ENCODE measurements at places on chromosomes 7 and 10.

DNA sequence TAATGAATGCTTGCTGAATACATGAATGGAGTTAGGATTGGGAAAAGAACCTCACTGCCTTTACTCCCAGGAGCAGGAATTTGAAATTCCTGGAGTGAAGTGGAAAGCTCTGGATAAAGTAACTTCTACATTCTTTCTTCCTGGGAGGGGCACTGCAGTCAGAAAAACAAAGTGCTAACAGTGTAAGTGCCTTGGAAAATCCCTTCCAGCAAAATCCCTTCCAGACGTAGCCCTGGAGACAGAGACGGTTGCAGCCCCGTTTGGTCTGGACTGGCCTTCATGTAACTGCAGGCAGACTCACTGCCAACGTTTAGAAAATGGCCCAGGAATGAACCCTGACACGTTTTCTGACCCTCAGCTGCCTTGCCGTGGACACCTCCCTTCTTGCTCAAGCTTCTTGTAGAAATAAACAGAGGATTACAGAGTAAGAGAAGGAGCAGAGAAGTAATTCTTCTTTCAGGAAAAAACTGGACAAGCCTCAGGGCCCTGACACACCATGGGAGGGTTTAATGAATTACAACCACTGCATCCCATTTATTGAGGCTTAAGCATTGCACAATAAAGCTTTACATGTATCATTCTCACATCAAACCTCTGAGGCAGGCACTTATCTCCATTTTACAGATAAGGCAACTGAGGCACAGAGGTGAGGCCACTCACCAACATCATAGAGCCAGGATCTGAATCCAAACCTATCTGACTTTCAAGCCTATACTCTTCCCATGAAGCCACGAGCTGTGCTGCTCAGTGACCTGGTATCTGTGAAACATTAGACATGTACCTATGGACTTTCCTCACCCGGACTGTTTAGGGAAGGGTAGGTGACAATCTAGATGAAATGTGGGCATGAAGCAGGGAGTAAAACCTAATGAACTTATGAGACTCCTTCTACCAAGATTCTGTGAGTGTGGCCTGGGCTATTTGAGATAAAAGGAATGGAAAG, 7.8 kb downstream of the ITPRIP start:
- DNase-seq: no peak

- no peak for DNase-seq
Measured at GRCh38 chr7:34596887-34597286, 61.1 kb upstream of the NPSR1 start.

GRCh38 chr10:79129361-79129997, 60.7 kb downstream of the ZMIZ1 start:
- DNase-seq: no peak

- DNase-seq: no peak
Measured at GRCh38 chr7:138982204-138982623, 1.0 kb upstream of the KIAA1549 start.

DNA sequence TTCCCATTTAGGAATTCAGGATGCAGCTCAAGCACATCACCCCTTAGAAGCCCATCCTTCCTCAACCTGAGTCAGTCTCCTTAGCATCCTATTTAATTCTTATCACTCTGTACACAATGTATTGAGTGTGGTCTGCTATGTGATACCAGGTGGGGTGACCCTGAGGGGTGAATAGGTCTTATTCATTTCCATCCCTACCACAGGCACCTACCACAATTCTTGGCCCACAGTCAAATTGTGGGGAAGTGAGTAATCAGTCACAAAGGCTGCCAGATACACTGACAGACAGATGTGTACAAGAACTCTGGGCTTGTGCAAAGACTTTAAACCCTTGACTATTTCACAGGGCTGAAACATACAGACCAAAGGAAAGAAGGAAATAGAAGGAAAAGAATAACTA, 560.5 kb downstream of the PARD3 start:
- no peak for DNase-seq

DNA sequence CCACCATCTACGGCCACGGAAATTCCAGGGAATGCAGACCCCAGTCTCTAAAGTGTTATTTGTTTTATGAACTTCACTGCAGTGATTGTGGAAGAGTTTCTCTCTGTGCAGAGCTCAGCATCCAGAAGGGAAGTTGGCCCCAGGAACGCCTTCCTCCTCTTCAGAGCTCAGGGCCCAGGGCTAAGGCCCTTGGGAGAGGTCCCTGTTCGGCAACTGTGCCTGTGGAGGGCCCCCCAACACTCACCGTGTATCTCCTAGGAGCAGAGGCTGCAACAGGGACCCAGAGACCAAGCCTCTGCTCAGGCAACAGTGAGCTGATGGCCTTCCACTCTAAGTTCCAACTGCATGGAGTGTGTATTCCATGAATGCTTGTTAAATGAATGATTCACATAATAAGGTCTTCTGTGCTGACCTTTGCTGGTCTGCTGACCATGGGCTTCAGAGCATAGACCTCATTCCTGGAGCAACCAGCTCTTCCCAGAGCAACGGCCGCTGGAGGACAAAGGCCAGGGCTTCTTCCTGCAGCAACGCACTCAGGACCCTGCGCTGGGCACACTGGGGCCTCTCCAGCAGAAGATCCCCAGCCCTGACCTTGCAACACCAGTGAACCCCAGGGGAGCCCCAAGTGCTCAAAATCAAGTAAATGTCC, 7.7 kb downstream of the DIP2C start:
- no peak for DNase-seq

- DNase-seq: no peak
Measured at GRCh38 chr7:30162622-30163124, 27.9 kb downstream of the MTURN start.

GRCh38 chr7:64463636-64464375, 99.1 kb downstream of the ZNF680 start:
- DNase-seq: no peak

GRCh38 chr10:70830164-70830563, 14.4 kb downstream of the SGPL1 start:
- DNase-seq: no peak

DNA sequence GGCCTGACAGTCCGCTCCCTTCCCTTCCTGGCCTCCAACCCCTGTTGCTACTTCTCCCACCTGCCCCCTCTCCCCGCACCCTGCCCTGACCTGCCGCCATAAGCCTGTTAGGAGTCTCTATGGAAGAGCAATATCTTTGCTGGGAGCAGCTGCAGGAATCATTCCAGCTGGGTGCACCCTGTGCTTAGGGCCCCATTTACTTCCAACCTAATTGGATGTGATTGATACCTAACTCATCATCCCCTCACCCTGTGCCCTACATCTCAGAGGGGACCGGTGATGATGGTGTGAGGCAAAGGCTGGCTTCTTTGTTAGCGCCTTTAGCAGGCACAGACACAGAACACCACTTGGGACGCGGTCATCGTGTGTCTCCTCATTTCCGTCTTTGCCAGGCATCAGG, 80.0 kb upstream of the FAM180A start:
- DNase-seq: no peak

GRCh38 chr7:132446260-132446659, 130.0 kb downstream of the PLXNA4 start:
- DNase-seq: no peak

- DNase-seq: no peak
Measured at GRCh38 chr10:92291921-92292845, 1.2 kb downstream of the MARCHF5 start.

GRCh38 chr7:158031867-158032308, 555.7 kb downstream of the PTPRN2 start:
- DNase-seq: no peak

DNA sequence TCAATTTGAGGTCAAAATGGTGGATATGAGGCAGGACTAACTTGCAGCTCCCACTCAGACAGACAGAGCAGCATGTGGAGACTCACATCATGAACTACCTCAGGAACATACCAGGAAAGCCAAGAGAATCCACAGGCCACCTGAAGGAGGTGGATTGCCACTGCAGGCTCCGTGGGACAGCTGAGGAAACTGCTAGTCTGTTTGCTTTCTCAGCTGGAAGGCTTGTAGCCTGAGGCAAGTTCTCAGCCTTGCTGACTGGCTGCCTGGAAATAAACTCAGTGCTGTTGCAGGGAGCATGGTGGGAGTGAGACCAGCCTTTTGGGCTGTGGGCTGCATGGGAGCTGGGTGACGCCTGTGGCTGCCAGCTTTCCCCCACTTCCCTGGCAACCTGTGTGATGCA, 202.9 kb downstream of the ZNF248 start:
- DNase-seq: no peak

GRCh38 chr7:1555813-1556543, at the start of gene TMEM184A:
TMEM184A (minus strand) TSS chr7:1556205; CDS start chr7:1555484, 721 bp downstream.
- DNase-seq: no peak

DNA sequence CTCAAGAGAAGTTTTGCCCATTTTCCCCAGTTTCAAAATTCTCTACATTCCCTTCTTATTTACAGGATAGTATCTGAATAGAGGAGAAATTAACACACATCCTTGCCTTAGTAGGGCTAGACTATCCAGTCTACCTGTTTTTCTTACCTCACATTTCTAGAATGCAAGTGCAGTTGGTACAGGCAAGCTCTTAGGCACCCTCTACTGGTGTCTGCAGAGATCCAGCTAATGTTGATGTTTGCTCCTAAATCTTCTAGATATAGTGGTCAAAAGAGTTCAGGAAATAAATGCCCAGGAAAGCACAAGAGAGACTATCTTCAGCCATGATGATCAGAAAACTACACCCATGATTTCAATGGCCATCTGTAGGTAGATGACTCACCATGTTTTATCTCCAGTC, 205.3 kb downstream of the HTR7 start:
- no peak for DNase-seq

DNA sequence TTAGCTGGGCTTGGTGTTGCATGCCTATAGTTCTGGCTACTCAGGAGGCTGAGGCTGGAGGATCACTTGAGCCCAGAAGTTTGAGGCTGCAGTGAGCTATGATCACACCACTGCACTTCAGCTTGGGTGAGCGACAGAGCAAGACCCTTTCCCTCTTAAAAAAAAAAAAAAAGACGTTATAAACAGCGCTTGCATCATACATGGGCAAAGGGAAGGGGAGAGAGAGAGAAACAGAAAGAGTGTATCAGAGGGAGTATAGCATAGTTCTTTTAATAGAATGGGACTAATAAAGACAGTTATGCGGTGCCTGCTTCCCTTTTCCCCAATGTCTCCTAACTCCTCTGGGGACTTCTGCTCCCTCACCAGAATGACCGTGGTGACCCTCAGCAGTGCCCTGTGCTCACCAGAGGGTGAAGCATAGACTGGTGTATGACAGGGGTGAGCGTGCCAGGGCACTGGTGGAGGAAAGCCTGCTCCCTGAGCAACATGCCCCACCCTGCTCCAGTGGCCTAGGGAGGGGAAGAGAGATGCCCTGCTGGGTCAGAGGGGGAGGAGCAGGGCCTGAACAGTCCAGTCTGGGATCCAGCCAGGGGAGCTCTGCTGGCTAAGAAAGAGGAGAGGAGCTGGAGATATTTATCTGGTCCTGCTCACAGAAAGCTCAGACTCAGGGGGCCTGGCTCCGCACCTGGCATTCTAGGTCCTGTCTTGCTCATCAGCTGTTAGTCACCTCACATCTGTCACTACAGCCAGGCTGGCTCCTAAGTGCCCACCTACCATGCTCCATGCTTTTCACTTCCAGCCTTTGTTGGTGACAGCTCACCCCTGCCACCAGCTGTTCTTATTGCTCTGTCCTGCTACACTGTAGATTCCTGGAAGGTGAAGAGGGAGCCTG, 2.2 kb downstream of the PDZD7 start:
- no peak for DNase-seq

GRCh38 chr10:78859266-78859665, 209.5 kb upstream of the ZMIZ1 start:
- no peak for DNase-seq

DNA sequence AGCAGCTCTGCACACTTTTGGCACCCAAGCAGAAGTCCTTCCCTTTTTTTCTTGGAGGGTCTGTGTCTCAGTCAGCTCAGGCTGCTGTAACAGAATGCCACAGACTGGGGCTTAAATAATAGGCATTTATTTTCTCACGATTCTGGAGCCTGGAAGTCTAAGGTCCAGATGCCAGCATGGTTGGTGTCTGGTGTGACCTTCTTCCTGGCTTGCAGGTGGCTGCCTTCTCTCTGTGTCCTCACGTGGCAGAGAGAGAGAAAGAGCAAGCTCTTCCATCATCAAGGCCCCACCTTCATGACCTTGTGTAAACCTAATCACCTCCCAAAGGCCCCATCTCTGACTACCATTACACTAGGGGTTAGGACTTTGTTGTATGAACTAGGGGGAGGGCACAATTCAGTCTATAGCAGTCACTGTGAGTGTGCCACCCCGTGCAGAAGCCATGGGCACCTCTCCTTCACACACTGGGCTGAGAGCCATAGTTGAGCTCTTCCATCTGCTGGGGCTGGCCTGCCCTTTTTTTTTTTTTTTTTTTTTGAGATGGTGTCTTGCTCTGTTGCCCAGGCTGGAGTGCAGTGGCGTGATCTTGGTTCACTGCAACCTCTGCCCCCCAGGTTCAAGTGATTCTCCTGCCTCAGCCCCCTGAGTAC, 80.3 kb downstream of the OAT start:
- DNase-seq: no peak

GRCh38 chr7:157418204-157419034, 81.6 kb downstream of the DNAJB6 start:
- no peak for DNase-seq

GRCh38 chr7:6165521-6166320, 106.7 kb downstream of the CYTH3 start:
- DNase-seq: no peak

DNA sequence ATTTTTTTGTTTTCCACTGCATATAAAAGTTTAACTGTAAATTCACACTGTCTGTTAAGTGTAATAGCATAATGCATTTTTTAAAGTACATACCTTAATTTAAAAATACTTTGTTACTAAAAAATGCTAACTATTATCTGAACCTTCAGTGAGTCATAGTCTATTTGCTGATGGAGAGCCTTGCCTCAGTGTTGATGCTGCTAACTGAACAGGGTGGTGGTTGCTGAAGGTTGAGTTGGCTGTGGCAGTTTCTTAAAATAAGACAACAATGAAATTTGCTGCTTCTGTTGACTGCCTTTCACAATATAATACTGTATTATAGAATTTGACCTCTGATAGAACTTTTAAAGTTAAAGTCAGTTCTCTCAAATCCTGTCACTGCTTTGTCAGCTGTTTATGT, 72.3 kb upstream of the GATAD1 start:
- DNase-seq: no peak

DNA sequence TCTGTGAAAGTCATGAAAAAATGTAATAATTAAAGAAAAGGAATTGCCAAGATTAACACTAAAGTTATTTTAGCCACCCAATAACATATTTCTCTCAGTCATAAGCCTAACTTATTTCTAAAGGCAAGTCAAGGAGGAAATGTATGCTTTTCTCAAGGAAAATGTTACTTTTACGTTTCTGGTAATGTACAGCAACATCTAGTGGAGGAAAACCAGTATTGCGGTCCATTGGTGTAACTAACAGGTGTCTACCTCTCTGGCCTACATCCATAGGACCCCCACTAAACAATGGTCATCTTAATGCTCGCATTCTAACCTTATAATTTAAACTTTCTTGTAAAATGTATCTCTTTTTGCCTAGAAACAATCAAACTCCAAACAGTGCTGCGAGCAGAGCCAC, 437.5 kb downstream of the KIF20B start:
- no peak for DNase-seq

All from NCI-H446 treated with DMSO at 0.1 percent for 48 hours (cell line).